Activated naive CD4-positive, alpha-beta T cell (primary cell): ENCODE measurements at places on chromosomes 5 and 9.
A peak's percentile ranks its signal among the peaks of the same experiment; 100 is the strongest.

DNA sequence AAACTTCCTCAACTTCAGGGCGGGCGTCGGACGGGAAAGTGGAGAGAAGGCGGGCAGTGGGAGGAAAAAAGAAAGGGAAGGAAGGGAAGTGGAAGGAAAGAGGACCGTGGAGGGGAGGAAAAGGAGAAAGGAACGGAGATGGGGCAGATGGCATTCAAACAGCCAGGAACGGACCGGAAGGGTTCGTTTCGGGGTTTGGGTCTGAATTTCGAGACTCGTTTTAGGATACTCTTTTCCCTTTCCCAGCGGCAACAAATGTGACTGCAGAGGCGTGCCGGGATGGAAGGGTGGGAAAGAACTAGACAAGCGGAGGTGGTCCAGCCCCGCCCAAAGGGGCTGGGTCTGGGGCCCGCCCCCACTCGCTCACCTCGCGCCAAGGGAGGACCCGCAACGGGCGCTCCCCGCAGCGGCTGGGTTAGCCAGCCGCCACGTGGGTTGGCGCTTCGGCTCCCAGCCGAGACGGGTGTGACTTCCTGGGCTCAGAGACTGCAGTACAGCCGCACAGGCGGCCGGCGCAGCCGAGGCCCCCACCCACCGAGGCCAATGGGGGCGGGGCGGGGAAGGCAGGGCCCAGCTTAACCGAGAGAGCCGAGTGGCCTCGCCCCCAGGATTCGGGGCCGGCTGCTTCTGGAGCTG lies 2.7 kb downstream of the VCAN start:
- DNase-seq: no peak

DNA sequence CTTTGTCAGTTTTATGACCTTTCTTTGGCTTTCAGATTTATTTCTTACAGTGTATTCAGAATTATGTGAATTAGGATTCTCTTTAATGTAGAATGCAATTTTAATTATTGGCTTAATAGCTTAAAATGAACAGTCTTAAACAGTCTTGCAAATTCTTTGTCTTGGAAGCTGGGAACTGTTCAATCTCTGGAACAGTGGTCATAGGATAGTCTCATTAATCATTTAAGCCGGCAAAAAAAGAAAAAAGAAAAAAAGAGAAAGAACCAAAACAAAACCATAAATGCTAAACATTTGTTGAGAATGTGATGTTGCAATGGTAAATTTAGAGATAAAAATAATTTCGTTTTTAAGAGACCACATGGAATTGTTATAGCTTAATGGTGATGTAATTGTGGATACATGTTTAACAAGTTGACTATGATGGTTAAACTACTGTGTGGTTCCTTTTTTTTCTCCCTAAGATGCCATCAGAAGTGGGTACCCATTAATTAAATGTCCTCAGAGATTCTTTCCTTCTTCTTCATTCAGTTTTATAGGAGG lies 61.6 kb downstream of the NNT start:
- no peak for DNase-seq

- DNase-seq: no peak
Observed at GRCh38 chr9:89844075-89844474, 239.3 kb downstream of the GADD45G start.

DNA sequence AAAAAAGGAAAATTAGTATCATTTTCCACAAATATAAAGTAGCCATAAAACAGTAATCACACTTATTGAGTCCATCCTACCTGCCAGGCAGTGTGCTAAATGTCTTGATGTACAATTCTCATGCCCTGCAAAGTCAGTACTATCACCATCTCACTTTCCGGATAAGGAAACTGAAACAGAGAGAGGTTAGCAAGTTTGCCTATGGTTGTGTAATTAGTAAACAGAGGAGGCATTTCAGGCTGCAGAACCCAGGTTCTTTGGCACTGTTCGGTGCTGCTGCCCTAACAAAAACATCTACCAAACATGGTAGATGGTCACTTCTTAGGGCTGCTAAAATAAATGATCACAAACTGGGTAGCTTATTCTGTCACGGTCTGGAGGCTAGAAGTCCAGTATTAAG lies 22.6 kb downstream of the PLAC8L1 start:
- no peak for DNase-seq

DNA sequence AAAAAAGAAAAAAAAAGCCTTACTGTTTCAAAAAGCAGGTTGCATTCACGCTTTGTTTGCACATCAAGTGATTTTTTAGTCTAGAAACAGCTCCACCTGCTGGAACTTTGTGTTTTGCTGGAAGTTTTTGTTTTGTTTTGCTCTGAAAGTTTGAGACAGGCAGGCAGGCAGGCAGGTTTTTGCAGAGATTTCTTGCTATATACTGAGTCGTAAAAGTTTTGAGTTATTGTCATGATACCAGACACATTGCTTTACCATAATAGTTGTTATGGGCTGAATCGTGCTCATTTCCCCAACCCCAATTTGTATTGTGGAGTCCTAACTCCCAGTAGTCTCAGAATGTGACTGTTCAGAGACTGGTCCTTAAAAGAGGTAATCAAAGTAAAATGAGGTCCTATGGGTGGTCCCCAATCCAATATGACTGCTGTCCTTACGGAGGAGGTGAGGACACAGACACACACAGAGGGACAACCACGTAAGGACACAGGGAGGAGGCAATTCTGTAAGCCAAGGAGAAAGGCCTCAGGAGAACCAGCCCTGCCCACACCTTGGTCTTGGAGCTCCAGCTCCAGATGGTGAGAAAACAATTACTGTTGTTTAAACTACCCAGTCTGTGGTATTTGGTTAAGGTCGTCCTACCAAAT lies 20.9 kb downstream of the OR2Y1 start:
- DNase-seq: no peak

- no peak for DNase-seq
Observed at GRCh38 chr5:179375831-179376365, 30.6 kb upstream of the ADAMTS2 start.

DNA sequence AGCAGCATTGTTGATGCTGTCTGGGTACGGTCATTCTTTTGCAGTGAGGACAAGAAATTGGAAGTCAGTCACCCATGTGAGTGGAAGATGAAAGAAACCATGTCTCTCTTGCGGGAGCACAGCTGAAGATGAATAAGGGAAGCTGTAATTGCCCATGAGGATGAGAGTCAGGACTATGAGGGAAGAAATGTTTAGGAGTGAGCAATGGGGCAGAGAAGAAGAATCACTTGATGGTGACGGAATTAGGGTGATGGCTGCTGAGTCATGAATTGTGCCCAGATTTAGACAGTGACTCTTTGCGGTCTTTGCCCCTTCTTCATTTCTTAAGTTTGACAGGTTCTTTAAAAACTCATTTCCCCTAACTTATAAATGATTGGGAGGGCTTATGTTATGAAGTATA lies 183.3 kb downstream of the MAST4 start:
- no peak for DNase-seq

GRCh38 chr5:171848006-171848405 lies 62.4 kb downstream of the SMIM23 start:
- no peak for DNase-seq

- DNase-seq: no peak
Observed at GRCh38 chr9:76634356-76635054, 129.7 kb upstream of the PCA3 start.

- no peak for DNase-seq
Observed at GRCh38 chr9:132319421-132320110, 35.2 kb downstream of the SETX start.

DNA sequence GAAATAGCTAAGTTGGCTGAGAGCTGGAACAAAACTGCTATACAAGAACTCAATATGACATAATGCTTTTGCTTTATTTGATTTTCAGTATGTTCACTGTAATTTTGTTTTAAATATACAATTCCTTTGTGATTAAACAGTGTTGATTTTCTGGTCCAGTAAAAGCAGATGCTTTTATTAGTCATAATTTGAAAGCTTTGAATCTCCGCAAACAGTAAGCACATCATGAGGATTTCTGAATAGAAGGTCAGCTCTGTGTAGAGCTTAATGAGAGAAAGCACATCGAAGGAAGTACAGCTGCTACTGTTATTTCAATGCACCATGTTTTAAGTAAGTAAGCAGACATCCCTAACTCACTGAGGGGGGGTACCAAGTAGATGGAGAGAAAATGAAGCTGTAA lies 701.3 kb upstream of the ACO1 start:
- DNase-seq: no peak

GRCh38 chr9:21967169-21967568 lies 27.0 kb downstream of the CDKN2A start:
- no peak for DNase-seq

- DNase-seq: peak; percentile 1
Observed at GRCh38 chr5:35319333-35320002, 89.2 kb upstream of the PRLR start.

DNA sequence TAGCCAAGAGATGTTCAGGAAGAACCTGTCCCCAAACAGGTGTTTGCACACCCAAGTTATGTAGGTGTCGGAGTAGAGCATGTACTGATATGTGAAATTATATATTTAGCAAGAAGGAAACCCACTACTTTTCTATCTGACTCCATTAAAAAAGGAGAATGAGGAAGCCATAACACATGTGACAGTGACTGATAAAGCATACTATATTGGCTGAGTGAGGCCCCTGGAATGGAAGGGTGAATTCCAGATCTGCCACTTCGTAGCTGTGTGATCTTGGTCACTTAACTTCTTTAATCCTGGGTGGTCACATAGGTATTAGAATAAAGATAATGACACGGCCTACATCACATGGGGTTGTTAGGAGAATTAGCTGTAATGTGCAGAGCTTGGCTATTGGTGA lies 116.0 kb upstream of the MAN2A1 start:
- no peak for DNase-seq

- no peak for DNase-seq
Observed at GRCh38 chr5:132019857-132020555, 8.5 kb upstream of the ACSL6 start.

- DNase-seq: no peak
Observed at GRCh38 chr5:177507596-177508220, 1.9 kb downstream of the DOK3 start.

DNA sequence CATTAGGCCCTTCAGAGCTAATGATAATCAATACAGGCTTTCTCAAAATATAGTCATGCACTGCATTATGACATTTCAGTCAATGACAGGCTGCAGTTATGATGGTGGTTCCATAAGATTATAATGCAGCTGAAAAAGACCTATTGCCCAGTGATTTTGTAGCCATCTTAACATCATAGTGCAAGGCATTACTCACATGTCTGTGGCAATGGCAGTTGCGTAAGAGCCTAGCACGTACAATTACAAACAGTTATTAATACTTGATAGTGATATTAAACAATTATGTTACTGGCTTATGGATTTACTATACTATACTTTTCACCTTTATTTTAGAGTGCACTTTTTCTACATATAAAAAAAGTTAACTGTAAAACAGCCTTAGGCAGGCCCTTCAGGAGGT lies 214.8 kb downstream of the ISL1 start:
- DNase-seq: no peak

GRCh38 chr9:32968101-32969011 lies 33.1 kb downstream of the APTX start:
- DNase-seq: no peak

GRCh38 chr9:83166372-83166771 lies 103.4 kb upstream of the RASEF start:
- no peak for DNase-seq

DNA sequence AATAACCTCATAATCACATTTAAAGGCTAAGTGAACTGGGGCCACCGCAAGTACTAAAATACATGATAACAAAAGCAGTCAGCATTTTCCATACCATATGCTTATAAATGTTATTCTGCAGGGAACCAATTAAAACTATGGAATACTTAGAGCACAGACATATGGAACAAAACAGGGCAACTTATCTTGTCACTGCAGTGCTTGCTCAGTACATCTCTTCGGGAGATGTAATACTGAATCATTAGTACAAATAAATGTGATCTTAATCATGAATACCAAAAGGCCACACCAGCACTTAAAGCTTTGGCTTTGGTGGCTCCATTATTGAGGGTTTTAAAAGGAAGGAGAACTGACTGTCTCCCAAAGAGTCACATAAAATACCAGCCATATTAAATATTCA lies 32.1 kb downstream of the PRUNE2 start:
- no peak for DNase-seq

DNA sequence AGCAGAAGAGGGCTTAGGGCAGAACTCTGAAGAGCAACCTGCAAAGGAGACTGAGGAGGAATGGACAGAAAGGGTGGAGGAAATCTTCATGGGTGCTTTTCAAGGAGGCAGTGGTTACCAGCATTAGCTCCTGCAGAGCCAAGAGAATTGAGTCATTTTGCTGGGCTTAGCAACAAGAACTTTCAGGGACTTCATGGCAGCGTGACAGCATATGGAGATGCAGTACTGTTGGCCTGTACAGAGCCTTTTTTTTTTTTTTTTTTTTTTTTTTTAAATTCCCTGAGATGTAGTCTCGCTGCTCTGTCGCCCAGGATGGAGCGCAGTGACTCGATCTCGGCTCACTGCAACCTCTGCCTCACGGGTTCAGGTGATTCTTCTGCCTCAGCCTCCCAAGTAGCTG lies 296.0 kb upstream of the DMRT1 start:
- DNase-seq: no peak

DNA sequence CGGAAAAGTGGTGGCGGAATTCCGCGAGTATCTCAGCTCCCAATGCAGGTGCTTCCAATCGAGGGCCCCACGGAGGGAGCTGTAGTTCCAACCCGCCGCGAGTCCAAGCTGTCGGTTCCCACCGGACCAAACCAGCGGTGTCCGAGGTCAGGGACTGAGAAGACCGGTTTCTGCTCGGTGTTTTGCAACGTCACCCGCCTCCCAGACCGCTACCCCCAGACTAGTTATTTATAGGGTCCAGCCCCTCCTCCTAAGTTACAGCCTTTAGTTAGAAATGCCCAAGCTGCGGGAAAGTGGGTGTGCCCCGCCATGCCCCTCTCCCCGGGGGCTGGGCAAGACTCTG lies 677 bp upstream of the MYORG start:
- no peak for DNase-seq

GRCh38 chr9:123866497-123866896 lies 63.4 kb downstream of the DENND1A start:
- no peak for DNase-seq

- no peak for DNase-seq
Observed at GRCh38 chr9:4243113-4243512, 56.8 kb downstream of the GLIS3 start.

GRCh38 chr9:23907343-23907742 lies 81.3 kb upstream of the ELAVL2 start:
- no peak for DNase-seq

DNA sequence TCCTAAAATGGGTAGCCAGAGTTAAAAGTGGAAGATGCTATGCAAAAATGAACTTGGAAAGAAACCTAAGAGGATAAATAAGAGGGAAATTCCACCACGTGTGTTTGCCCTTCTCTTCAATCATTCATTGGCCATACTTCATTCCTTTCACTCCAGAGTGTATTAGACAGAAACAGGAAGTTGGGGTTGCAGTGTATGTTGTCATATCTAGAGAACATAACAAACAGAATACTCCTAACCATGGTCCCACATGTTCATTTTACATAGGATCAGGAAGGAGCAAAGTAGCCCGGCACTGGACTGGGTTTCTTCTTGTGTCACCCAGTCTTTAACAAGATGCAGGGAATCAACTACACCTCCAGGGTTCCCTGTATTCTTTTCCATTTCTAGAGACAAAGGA lies 7.6 kb upstream of the GPBP1 start:
- DNase-seq: no peak

GRCh38 chr9:135413461-135413860 lies 66.1 kb upstream of the PPP1R26 start:
- DNase-seq: no peak

- DNase-seq: no peak
Observed at GRCh38 chr5:96871027-96871399, 5.3 kb upstream of the ERAP2 start.

GRCh38 chr5:111261610-111262009 lies 37.4 kb downstream of the CAMK4 start:
- DNase-seq: no peak
